ENCODE measurements at places on chromosomes 2 and 18. TPM values are rescaled to one million over a fixed set of nuclear protein-coding genes. Genes with fewer than 3 reads are reported as not detected.

The PTPRM gene
- 5.3 TPM for polyA plus RNA-seq

The ANKRD30B gene
- not detected for polyA plus RNA-seq

The SCTR gene
- polyA plus RNA-seq: not detected

The GREB1L gene
- 0.13 TPM for polyA plus RNA-seq

The ERICH2 gene
- polyA plus RNA-seq: not detected

The IFIH1 gene
- polyA plus RNA-seq: 19.7 TPM

The TOGARAM2 gene
- polyA plus RNA-seq: 2.5 TPM

The RAB6D gene
- 0.08 TPM for polyA plus RNA-seq

The ALLC gene
- not detected for polyA plus RNA-seq

The G6PC2 gene
- polyA plus RNA-seq: not detected

The GAD1 gene
- polyA plus RNA-seq: not detected

The TAF1B gene
- polyA plus RNA-seq: 19.1 TPM

The IRS1 gene
- 0.20 TPM for polyA plus RNA-seq

The PNO1 gene
- polyA plus RNA-seq: 18.1 TPM

The EPB41L3 gene
- not detected for polyA plus RNA-seq

The LINC00305 gene
- not detected for polyA plus RNA-seq

The TSGA10 gene
- 16.8 TPM for polyA plus RNA-seq

The ATOH8 gene
- polyA plus RNA-seq: not detected

The LCT gene
- polyA plus RNA-seq: not detected

The RFX8 gene
- polyA plus RNA-seq: not detected

The FIGN gene
- not detected for polyA plus RNA-seq

The SP5 gene
- polyA plus RNA-seq: not detected

The SCG2 gene
- not detected for polyA plus RNA-seq

The SMAD7 gene
- polyA plus RNA-seq: 7.0 TPM

The ZNF396 gene
- 0.87 TPM for polyA plus RNA-seq

The MYCN gene
- polyA plus RNA-seq: not detected

The COL3A1 gene
- not detected for polyA plus RNA-seq

The ASAP2 gene
- not detected for polyA plus RNA-seq

The RAPH1 gene
- polyA plus RNA-seq: not detected

The MCM6 gene
- polyA plus RNA-seq: 14.8 TPM

The ACVR1C gene
- 0.60 TPM for polyA plus RNA-seq

The DSG1 gene
- polyA plus RNA-seq: not detected

The INHBB gene
- not detected for polyA plus RNA-seq

The TUBA3E gene
- not detected for polyA plus RNA-seq

The NOTO gene
- polyA plus RNA-seq: not detected
